ENCODE measurements at places on chromosomes 12 and 14.

DNA sequence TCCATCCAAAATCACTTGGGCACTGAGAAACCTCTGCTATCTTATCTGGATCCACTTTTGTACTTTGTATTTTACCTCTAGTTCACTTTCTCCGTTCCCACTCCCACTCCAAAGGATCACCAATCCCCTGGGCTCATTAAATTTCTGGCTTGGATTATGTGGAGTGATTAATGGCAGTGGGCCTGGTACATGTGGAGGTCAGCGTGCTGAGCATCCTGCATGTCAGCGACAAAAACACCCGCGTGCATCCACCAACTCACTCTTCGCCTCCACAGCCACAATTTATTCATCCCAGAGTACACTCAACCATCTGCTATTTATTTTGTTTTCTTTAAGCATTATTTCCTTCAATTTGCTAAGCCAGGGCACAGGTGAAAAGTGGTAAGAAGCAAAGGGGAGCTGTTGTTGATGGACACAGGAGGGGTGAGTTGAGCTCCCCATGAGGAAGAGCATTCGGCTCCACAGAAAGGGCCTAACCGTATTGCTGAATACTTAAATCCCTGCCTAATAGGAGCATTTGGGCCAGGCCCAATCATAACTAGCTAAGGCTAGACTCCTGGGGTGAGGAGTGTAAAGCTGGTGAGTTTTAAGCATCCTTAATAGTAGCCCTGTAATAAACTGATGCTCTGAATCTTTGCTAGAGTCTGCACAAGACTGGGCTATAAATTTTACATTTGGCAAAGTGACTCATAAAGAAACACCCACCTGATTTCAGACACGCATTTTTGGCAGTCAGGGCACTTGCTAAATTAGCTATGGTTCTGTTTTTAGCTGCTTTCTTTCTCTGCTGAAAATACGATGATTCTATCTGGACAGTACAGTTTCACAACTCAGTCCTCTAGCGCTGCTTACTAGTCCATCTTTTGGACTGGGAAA, 137.8 kb downstream of the SLC25A21 start:
- DNase-seq: no peak

DNA sequence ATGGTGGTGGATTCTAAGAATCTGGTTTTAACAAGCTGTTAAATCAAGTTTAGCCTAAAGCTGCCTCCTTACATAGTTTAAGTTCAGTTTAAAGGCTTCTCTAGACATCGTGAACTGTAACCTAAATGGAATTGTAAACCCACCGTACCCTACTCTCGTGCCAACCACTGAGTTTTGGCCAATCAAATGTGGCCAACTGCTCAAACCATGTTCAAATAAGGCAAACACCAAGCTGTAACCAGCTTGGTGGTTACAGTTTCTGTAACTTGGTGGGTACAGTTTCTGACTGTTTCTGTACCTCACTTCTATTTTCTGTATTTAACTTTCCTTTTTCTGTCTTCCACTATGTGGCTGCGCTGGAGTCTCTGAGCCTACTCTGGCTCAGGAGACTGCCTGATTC, 131.9 kb upstream of the DDHD1 start:
- no peak for DNase-seq

DNA sequence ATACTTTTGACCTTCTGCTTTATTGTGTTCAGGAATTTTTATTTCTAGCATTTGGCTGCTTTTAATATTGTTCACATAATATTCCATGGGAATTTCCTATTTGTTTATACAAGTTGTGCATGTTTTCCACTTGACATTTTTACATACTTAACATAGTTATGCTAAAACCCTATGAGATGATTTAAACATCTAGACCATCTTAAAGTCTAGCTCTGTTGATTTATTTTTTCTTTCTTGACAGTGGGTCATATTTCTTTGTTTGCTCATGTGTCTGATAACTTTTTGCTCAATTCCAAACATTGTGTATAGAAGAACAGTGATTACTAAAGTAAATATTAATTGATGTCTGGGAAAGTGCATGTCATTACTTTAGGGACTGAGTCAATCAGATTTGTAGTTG, 202.1 kb upstream of the PDZRN4 start:
- no peak for DNase-seq

- DNase-seq: peak; percentile 51
Observed at GRCh38 chr12:101697930-101698799, 725 bp downstream of the CHPT1 start.
